NCI-H2227 treated with DMSO at 0.1 percent for 48 hours (cell line): ENCODE measurements at places on chromosomes 4 and X.

DNA sequence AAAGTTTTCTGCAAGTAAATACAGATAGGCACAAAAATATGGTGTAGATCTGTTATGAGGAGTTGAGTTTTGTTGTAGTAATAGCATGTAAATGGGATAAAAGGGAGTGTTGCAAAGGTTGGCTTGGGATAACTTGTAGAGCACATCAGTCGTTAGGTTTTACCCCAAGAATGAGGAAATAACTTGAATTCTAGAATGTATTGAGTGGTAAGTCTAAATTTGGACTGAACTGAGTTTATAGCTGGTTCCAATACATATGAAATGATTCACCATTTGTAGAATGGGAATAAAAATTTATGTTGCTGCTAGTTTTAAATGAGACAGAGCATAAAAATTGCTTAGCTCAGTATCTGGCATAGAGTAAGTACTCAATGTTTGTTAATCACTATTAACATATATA, 719.2 kb downstream of the FSTL5 start:
- DNase-seq = no peak

GRCh38 chrX:116667346-116668134, 204.8 kb upstream of the CT83 start:
- no peak for DNase-seq

DNA sequence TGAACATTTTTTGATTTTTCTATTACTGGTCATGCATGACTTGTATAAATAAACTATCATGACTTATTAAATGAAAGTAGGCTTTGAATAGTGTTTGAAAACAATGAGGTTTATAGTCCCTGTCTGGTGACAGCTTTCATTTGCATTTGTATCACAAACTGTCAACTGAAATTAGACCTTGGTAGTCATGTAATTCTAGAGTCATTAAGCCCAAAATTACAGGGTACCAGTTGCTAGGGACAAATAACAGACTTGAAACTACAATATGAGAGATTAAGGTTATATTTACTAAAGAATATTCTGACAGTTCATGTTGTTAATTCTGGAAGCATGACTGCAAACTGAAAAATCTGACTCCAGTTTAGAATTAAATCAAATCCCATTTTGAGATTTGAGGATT, 9.2 kb upstream of the VAMP7 start:
- peak; percentile 72 for DNase-seq

GRCh38 chr4:151854731-151855130, 93.9 kb upstream of the GATB start:
- DNase-seq = no peak

- no peak for DNase-seq
Measured at GRCh38 chrX:132954323-132954722, 4.1 kb downstream of the HS6ST2 start.
